Stimulated activated CD8-positive, alpha-beta memory T cell treated with anti-CD3 and anti-CD28 coated beads, Interleukin-12 subunit alpha, Interleukin-12 subunit beta, amount 100 ng/mL, for 4 hours (primary cell): ENCODE measurements at places on chromosomes 3 and 15.

GRCh38 chr3:170128977-170129431 lies 52.5 kb downstream of the PHC3 start:
- no peak for DNase-seq

DNA sequence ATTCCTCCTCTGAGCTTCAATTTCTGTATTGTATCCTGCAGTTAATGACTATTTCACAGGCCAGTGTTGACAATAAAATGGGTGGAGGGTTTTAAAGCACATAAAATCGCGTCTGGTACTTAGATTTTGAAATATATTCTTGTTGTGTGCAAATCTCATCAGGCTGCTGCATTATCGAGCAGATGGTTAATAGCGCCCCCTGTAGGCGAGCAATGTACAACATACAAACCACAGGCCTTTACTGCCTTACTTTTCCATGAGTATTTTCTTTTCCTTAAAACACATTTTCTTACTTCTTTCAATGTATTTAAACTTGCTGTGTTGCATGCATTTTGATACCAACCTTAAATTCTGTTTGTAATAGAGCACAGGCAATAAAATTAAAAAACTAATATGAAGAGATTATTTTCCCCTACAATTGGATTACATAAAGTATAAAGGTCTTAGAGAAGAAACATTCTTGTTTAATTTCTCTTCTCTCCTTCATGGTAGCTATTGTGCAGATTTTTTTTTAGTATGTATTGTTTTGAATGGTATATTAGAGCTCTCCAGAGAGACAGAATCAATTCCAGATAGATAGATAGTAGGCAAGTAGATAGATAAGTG lies 608.4 kb downstream of the CADM2 start:
- no peak for DNase-seq

- DNase-seq = no peak
Observed at GRCh38 chr3:64397573-64397972, 172.3 kb upstream of the PRICKLE2 start.

GRCh38 chr3:144287001-144287400 lies 315.4 kb downstream of the DIPK2A start:
- DNase-seq = no peak

DNA sequence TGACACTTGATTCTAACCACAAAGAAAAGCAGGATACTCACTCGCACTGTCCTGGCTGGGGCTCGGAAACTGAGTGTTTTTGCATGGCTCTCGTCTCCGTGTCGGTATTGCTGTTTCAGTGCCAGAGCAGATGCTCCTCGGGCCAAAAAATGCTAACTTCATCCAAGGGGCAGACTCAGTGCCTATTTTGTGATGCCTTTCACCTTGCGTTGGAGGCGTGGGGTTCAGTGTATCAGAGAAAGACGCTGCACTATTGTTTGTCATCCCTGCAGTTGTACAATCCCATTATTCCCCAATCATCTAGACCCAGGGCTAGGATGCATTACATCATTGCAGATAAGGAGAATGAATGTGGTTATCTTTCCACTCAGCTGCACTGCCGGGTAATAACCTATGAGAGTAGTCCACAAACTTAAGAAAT lies 1.4 kb downstream of the CACNA2D3 start:
- no peak for DNase-seq

DNA sequence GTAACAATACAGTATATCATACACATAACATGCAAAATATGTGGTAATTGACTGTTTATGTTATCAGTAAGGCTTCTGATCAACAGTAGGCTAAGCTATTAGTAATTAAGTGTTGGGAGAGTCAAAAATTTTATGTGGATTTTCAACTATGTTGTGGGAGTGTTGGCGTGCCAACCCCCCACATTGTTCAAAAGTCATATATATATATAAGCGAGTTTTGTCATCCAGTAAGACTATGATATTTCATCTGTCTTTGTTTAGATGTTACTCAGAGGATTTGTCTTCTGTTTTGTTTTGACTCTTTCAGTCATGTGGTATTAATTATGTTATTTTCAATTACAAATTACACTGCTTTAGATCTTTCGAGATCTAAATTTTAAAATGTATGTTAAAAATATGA lies 51.0 kb upstream of the RAP2B start:
- no peak for DNase-seq

GRCh38 chr3:96803870-96804269 lies 10.5 kb upstream of the EPHA6 start:
- DNase-seq = no peak

GRCh38 chr3:48240000-48240963 lies 622 bp upstream of the ZNF589 start:
- no peak for DNase-seq

- DNase-seq = no peak
Observed at GRCh38 chr15:40072216-40072990, 33.4 kb upstream of the SRP14 start.

GRCh38 chr15:80068578-80068977 lies 9.1 kb downstream of the ZFAND6 start:
- no peak for DNase-seq

- no peak for DNase-seq
Observed at GRCh38 chr15:27681038-27681437, 418.1 kb downstream of the OCA2 start.

DNA sequence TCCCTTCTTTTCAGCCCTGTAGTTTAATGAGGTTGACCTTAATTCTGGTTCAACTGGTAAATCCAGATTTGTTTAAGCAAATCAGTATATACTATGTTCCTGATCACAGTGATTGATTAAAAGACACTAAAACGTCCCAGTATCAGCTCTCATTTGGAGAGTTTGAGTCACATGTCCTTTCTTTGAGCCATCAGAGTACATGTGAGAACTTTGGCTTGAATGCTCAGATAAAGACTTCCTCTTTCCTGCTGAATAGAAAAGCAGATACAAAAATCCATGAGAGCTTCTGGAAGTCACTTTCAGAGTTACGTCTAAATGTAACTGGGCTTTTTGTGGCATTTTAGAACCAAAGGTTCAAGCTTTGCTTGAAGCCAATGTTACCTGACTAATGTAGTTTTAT lies 341.8 kb upstream of the SATB1 start:
- DNase-seq = no peak

DNA sequence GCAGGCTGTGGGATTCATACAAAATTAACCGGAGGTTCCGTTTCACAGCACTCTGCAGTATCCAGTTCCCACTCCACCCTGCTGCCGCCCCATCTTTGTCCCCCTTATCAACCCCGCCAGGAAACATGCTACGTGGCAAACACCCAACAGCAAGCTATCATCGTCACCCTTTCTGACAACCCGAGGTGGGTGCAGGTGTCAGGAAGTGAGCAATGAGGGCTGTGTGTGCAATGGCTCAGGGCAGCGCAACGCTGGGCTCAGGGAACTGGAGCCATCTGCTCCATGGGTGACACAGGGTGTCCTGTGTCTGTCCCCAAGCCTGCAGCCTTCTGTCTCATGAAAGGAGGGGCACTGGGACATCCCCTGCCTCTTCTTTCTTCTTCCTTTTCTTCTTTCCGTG lies 60.9 kb downstream of the ATP2B2 start:
- DNase-seq = no peak

DNA sequence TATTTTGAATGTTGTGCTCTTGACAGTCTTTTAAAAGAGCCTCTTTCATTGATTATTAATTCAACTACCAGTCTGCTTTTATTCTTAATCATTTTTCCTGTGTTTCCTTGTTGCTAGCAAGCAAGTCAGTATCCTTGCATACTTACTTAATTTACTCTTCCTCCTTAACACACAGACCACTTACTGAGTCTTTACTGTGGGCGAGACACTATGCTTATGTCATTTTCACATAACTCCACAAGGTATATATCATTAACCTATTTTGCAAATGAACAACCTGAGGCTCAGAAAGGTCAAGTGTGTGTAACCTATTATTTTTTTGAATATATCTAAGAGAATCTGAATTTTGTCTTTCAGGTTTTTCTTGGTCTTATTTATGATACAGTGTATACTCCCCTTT lies 130.9 kb downstream of the WDR76 start:
- DNase-seq = no peak

- DNase-seq = no peak
Observed at GRCh38 chr3:129077222-129077621, 16.6 kb downstream of the GP9 start.

GRCh38 chr15:91099616-91099994 lies 452 bp upstream of the SV2B start:
- DNase-seq = peak; percentile 9

GRCh38 chr3:100865442-100865841 lies 127.8 kb downstream of the ABI3BP start:
- no peak for DNase-seq

DNA sequence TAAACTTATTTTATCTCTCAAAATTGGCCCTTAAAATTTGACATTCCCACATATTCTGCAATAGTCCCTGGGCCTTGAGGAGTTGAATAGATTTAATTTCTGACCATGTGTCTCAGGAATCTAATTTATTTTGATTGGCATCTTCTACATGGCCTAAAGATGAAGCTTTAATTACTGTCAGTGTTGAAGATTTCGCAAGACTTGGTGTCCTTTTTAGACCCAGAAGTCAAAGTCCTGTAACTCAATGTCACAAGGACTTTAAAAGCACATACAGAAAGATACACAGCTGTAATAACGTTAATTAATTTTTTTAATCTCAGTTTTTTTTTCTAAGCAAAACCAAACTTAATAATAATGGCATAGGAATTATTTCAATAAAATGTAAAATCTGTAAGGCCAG lies 163.9 kb downstream of the SUCNR1 start:
- no peak for DNase-seq

GRCh38 chr15:41927536-41927935 lies 33.7 kb upstream of the SPTBN5 start:
- DNase-seq = no peak

GRCh38 chr3:56775445-56775837 lies 26.3 kb downstream of the ARHGEF3 start:
- no peak for DNase-seq

DNA sequence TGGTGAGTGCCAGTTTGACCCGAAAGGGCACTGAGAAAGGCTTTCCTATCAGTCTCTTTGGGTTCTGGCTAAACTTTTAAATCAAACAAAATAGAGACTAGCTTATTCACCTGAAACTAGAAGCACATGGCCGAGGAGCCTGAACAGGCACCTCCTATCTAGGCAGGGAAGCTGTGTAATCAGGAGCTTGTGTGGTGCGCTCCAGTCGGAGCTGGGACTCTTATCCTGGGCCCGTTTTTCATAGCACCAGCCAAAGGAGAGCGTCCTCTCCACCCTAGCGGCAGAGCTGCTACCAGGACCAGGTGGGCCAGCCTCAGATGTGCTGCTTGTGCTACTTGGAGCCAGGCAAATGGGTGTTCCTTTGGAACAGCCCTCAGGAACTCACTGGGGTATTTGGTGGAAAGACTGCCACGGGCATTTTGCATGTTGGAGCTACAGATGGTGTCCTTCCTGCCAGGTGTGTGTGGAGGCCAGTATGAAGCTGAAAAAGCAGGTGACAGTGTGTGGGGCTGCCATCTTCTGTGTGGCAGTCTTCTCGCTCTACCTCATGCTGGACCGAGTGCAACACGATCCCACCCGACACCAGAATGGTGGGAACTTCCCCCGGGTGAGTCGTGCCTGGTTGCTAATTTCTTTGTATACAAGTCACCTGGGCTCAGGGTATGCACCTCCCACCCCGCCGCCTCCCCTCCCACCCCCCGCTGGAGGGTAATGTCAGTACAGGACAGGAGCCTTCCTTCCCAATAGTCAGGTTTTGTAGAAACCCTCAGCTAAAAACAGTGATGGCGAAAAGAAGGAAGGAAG lies 833 bp downstream of the MAN2A2 start:
- DNase-seq = no peak

DNA sequence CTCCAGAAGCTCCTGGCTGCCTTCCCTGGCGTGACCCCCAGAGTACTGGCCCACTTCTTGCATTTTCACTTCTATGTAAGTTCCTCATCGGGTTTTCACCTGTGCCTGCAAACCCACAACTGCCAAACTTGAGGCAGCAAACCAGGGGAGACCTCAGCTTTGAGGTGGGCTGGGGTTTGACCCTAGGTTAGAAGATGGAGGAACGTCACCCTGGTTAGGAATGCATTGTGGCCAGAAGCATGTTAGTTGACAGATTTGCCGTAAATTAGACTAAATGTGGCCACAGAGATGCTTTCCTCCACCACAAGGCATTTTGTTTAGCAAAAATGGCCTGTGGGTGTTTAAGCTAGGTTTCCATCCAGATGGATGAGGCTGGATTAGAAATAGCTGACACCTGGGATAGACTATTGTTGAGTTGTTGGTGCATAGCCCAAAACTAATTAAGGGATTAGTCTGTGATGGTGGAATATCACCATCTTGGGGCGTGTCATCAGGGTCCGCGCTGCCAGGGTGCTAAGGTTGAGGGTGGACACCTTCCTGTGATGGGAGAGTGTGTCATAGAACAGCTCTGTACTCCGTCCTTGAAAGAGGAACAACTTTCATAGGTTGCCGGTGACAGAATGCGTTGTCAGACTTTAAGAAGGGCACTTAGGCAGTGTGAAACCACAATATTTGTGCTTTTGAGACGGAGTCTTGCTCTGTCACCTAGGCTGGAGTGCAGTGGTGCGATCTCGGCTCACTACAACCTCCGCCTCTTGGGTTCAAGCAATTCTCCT lies 3.6 kb downstream of the NISCH start:
- no peak for DNase-seq

DNA sequence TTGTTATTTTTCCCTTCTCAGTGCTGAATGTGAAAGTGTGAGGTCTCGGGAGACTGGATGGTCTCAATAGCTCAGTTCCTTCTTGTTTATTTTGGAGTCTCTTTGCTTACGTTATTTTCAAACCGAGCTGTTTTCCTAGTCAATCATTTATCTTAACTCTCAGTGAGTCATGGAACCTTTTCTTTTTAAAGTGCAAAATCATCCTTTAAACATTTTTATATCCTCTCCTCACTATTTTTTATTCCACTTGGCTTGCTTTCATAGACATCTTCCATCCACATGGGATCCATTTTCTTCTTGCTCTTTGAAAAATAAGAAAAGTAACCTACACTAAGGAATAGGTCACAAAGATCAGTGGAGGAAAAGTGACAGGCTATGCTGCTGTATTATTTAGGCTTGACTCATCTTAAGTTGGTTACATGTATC lies 497.8 kb downstream of the NAALADL2 start:
- DNase-seq = no peak

DNA sequence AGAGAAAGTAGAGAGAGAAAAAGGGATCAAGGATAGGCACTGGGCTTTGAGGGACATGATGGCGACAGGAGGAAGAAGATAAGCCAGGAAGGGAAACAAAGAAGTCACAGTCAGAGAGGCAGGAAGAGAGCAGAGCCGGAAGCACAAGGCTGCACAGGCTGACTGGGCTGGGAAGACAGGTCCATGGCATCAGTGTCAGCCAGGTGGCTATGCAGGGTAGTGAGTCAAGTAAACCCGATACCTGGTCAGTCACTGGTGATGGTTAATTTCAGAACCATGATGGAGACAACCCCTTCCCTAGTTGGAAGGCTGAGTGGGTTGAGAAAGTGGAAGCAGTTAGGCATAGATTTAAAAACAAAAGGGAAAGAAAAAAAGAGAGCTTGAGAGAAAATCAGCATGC lies 203.8 kb downstream of the EPHB1 start:
- no peak for DNase-seq

DNA sequence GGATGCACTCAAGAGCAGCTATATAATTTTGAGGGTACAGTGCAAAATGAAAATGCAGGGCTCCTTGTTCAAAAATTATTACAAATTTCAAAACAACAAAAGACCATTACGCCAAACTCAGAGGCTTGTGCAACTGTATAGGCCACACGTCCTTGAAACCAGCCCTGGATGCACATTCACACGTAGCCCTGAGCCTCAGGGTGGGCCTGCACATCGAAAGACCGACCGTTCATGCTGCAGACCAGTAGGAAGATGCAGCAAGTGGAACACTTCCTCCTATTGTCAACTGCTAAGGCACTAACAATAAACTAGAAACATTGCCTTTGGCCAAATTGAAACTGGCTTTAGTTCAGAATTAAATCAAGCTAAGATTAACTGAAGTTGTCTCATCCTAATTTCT lies 174.7 kb downstream of the SHOX2 start:
- no peak for DNase-seq
